ENCODE measurements at places on chromosomes 5 and 9. TPM values are rescaled to one million over a fixed set of nuclear protein-coding genes. Genes with fewer than 3 reads are reported as not detected.

The MAPKAP1 gene
- total RNA-seq = 57.2 TPM

The ZNF483 gene
- 0.40 TPM for total RNA-seq

The FOXE1 gene
- total RNA-seq = 4.2 TPM

The C1QTNF2 gene
- not detected for total RNA-seq

The C6 gene
- total RNA-seq = not detected

All from A549 treated with RU486 at 1 μM for 4 hours (cell line).